Right ventricle myocardium superior (tissue), 1 donor: ENCODE measurements at places on chromosomes 13 and 19. TPM values are rescaled to one million over a fixed set of nuclear protein-coding genes. Genes with fewer than 3 reads are reported as not detected.

- DNase-seq, result peak; percentile 74
Observed at GRCh38 chr19:16619457-16619856, 8.5 kb downstream of the MED26 start.

DNA sequence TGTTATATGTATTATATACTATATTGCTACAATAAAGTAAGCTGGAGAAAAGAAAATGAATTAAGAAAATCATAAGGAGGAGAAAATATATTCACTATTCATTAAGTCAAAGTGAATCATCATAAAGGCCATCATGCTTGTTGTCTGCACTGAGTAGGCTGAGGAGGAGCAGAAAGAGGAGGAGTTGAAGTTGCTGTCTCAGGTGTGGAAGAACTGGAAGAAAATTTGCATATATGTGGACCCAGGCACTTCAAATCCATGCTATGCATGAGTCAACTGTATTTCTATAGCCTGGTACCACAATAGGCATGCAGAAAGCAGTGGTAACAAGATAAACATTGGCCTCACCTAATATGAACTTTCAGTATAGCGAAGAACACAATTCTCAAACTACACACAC lies 135.9 kb upstream of the SGCG start:
- DNase-seq, result no peak

- DNase-seq, result no peak
Observed at GRCh38 chr19:51386882-51387520, 773 bp downstream of the LIM2 start.

Gene COX6B2
- not detected for total RNA-seq

Gene CABP5
- not detected for total RNA-seq

DNA sequence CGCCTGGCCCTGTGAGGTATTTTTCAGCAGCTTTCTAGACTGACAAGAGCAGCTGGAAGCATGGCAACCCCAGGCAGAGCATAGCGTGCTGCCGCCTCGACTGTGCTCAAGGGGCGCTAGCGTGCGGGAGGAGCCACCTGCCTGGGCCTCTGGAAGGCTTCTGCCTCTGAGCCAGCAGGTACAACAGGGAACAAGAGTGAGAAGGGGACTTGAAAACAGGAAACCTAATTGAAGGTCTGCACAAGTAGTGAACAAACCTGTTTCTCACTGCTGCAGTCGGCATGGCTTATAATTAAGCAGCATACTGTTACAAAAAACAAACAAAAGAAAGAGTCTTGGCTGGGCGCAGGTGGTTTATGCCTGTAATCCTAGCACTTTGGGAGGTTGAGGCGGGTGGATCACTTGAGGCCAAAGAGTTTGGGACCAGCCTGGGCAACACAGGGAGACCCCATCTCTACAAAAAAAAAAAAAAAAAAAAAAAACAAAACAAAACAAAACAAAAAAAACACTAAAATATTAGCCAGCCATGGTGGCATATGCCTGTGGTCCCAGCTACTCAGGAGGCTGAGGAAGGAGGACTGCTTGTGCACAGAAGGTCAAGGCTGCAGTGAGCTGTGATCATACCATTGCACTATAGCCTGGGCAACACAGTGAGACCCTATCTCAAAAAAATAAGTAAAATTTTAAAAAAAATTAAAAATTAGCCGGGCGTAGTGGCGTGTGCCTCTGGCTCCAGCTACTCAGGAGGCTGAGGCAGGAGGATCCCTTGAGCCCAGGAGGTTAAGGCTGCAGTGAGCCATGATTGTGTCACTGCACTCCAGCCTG lies 12.6 kb upstream of the GARRE1 start:
- DNase-seq, result no peak

DNA sequence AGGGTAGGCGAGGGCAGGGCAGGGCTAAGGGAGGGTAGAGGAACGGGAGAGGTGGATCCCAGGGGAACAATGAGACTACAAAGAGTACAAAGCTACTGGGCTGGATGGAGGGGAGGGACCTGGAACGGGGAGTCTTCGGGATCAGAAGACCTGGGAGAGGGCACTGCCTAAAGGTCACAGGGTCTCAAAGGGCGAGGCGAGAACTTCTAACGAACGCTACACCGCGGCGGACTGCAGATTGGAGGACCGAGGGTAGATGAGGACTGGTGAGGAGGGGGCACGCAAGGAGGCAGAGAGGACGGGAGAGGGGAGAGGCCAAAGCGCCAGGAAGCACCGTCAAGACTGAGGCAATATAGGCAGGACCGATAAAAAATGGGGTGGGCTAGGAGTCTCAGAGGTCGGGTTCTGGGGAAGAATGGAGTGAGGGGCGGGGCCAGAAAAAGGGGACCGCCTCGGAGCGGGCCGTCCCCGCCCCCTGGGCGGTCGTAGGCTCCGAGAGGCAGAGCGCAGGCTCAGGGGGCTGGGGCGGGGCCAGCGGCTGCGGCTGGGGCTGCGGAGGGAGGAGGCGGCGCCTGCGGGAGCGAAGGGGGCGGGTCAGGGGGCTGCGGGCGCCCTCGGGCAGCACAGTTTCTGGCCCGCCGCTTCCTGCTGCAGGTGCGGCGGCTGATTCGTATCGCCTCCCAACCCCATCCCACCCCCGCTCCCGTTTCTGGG lies 1.3 kb upstream of the KCNC3 start:
- DNase-seq, result peak; percentile 89

Gene BEST2
- total RNA-seq, result not detected

DNA sequence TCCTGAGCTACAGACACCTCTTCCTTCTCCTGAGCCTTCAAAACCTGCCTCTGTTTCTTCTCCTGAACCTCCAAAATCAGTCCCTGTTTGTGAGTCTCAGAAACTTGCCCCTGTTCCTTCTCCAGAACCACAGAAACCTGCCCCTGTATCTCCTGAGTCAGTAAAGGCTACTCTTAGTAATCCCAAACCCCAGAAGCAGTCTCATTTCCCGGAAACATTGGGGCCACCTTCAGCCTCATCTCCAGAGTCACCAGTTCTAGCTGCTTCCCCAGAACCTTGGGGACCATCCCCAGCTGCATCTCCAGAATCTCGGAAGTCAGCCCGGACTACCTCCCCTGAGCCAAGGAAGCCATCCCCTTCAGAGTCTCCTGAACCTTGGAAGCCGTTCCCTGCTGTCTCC lies 10.0 kb downstream of the CHAMP1 start:
- no peak for DNase-seq

Gene ANKRD24
- total RNA-seq, result 0.08 TPM

DNA sequence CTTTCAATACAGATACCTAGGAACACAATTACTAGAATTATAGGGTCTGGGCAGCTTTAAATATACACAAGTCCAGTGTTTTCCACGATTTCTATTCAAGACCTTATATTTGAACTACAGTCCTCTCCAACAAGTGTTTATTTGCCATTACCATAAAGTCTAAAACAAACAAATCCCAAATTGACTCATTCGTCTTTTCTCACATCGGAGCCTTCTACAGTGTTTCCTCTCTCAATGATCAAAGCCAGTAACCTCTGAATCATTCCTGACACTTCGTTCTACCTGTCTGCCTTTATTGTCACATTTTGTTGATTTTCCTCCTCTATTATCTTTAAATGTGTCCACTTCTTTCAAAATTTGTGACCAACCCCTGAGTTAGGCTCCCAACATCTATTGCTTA lies 1356.5 kb upstream of the SLC10A2 start:
- no peak for DNase-seq

DNA sequence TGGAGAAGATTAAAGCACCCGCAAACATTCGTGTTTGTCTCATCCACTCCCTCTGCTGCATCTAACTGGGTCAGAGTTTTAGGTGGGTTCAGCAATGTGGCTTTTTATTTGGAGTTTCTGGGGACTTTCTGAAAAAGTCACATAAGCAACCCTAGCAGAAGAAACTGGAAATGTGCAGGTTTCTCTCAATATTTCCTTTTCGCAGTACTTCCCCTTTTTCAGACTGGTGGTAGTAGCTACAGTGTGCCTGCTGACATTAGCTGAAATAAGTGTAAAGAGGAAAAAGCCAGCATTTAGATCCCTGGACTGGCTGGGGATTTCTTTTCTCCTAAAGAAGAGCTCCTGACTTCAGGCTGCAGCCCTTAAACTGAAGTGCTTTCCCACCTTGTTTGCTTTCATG lies 15.9 kb upstream of the OLFM4 start:
- no peak for DNase-seq

- DNase-seq, result no peak
Observed at GRCh38 chr13:36769126-36769525, 49.9 kb upstream of the RFXAP start.

DNA sequence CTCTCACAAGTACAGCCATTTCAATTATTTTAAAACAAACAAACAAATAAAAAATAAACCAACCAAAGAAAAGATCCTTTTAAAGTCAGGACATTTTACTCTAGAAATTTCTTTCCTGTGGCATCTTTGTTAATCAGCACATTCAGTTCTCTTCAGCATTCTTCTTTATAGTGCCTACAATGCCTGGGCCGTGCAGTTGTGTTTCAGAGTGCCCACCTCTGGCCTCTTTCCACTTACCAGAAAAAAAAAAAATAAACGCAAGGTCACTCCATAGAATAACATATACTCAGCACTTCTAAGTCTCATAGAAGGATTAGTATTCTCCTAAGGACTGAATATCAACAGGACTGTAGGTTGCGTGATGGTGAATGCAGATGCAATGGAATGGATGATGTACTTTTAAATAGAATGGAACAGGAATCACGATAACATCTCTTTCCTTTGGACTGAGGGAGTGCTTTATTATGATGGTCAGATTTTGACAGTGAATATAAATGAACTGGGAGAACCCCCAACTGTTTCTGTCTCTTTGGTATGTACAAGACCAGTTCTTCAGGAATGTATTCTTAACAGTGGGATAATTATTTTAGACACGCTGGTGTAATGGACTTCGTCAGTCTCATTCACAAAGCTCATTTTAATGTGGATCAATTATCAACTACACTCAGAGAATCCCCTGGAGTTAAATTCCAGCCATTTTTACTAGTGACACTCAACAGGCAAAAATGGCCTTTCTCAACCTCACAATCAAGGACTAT lies 125.0 kb upstream of the NBEA start:
- no peak for DNase-seq

DNA sequence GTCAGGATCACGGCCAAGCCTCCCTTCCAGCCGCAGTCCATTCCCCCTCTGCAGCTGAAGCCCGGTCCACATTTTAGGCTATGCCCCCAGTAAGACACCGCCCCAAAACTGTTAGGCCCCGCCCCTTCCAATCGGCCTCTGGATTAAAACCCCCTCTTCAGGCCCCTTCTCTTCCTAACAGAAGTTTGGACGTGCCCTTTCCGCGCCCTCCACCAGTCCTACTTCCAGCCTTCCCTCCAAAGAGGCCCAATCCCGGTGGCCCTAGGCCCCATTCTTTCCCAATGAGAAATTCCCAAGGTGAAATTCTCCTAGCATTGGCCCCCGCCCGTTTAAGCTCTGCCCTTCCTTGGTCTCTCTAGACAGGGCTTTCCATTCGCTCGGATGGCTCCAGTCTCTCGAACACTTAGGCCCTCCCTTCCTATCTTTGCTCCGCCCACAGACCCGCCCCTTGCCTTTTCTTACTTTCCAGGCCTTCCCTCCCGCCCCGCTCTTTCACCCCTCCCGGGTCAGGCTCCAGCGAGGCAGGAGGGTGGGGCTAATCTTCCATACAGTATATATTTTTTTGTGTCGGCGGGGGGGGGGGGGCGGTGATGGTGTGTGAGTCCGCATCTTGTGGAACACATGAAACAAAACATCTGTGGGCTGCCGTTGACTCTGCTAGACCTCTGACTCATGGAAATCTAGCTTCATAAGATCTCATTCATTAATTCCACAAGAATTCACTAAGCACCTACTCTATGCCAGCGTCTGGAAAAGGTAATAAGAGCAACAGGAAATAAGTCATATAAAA lies 13.6 kb downstream of the LTBP4 start:
- peak; percentile 92 for DNase-seq

Gene AMER2
- total RNA-seq, result not detected

Gene FGF9
- total RNA-seq, result 9.5 TPM

GRCh38 chr19:8302734-8303133 lies 5.4 kb downstream of the CD320 start:
- no peak for DNase-seq

GRCh38 chr19:5138606-5139582 lies 170.0 kb downstream of the KDM4B start:
- DNase-seq, result peak; percentile 65

Gene C13orf42
- total RNA-seq, result not detected

- DNase-seq, result no peak
Observed at GRCh38 chr13:69619651-69620050, 488.0 kb upstream of the ATXN8OS start.

DNA sequence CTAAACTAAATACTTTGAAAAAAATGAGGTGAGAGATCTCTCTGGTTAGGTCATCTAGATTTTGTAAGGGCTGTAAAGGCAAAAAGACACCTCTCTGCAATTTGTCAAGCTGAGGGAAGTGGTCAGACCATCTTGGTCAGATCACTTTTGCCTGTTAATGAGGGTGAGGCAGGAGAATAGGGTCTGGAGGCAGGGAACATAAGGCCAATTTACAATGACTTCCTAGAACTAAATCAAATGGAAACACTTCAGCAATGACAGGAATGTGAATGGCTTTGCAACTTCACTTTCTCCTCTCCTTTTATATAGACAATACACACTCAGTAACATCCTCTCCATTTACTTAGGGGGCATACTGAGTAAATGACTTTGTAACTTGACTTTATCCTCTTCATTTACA lies 1653.4 kb downstream of the SLITRK5 start:
- DNase-seq, result no peak

- no peak for DNase-seq
Observed at GRCh38 chr13:35157143-35157755, 215.2 kb downstream of the NBEA start.

Gene TINCR
- total RNA-seq, result not detected

- DNase-seq, result no peak
Observed at GRCh38 chr19:15448044-15448777, 1.5 kb downstream of the WIZ start.

DNA sequence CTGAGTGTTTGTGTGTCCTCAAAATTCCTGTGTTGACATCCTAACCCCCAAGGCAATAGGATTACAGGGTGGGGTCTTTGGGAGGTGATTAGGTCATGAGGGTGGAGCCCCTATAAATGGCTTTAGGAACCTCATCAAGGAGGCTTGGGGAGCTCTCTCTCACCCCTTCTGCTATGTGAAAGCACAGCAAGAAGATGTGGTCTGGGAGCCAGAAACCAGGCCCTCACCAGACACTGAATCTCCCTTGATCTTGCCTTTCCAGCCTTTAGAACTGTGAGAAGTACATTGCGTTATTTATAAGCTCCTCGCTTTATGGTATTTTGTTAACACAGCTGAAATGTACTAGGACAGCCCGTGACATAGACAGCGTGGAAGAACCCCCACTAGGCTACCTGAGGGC lies 712.0 kb upstream of the SGCG start:
- no peak for DNase-seq

DNA sequence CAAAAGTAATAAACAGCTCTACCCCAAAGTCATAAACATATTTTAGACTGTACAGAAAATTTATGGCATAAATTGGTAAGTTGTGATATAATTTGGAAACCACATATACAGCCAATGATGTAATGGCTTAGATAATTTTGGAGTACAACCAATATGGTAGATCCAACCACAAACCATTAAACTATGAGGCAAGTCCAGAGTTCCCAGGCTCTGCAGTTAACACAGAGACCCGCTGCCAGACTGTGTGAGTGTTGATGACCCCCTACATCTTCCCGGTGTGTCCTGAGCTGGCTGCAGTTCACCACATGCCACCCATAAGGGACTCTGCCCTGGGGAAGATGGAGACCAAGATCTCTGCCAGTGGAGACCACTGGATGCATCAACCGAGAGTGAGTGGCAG lies 9.9 kb upstream of the SERPINE3 start:
- no peak for DNase-seq

GRCh38 chr13:110017379-110017778 lies 231.0 kb upstream of the IRS2 start:
- no peak for DNase-seq
